ENCODE measurements at places on chromosomes 7 and 10. TPM values are rescaled to one million over a fixed set of nuclear protein-coding genes. Genes with fewer than 3 reads are reported as not detected.

Gene PARD3
- total RNA-seq: 13.3 TPM

Gene GHRHR
- total RNA-seq: 2.2 TPM

Gene C10orf120
- total RNA-seq: not detected

Gene GIMAP4
- 4.7 TPM for total RNA-seq

Gene CEP55
- 1.7 TPM for total RNA-seq

Gene SFRP4
- total RNA-seq: 2.5 TPM

Gene APBB1IP
- 0.98 TPM for total RNA-seq

Gene LRRC17
- total RNA-seq: 11.8 TPM

Gene NEUROD6
- total RNA-seq: 325 TPM

Gene TAS2R41
- not detected for total RNA-seq

Gene BLNK
- 0.25 TPM for total RNA-seq
